ENCODE measurements at places on chromosomes 6 and 20. TPM values are rescaled to one million over a fixed set of nuclear protein-coding genes. Genes with fewer than 3 reads are reported as not detected.

Gene GLP1R
- not detected for total RNA-seq

Gene ERVFRD-1
- not detected for total RNA-seq

Gene PRRT1
- 1.3 TPM for total RNA-seq

Gene TRERF1
- total RNA-seq: 5.5 TPM

Gene SAMD3
- total RNA-seq: not detected

Gene ELOVL4
- 4.1 TPM for total RNA-seq

- no peak overlapping the region for H3K27ac ChIP-seq
- H3K4me1 ChIP-seq: no peaks in the 10 kb centered on the region
- no peak for DNase-seq
- H3K4me3 ChIP-seq: no peak overlapping the region
Observed at GRCh38 chr6:154473324-154473723, 37.2 kb downstream of the CNKSR3 start.

GRCh38 chr20:55329108-55329507 is 676.2 kb downstream of the CBLN4 start:
- no peak overlapping the region for H3K4me3 ChIP-seq
- no peak for DNase-seq
- H3K36me3 ChIP-seq: no peaks in the 10 kb centered on the region
- no peaks in the 10 kb centered on the region for H3K4me1 ChIP-seq
- H3K27ac ChIP-seq: no peak overlapping the region

GRCh38 chr6:43669050-43669921 is 18.3 kb downstream of the MRPS18A start:
- H3K4me1 ChIP-seq: peaks cover 5% of the 10 kb centered on the region
- H3K27ac ChIP-seq: no peak overlapping the region
- DNase-seq: no peak
- H3K4me3 ChIP-seq: no peak overlapping the region

- H3K4me3 ChIP-seq: no peak overlapping the region
- peaks cover 40% of the 10 kb centered on the region for H3K27me3 ChIP-seq
- H3K36me3 ChIP-seq: no peaks in the 10 kb centered on the region
- no peak overlapping the region for H3K27ac ChIP-seq
Observed at GRCh38 chr6:136918706-136919105, 3.4 kb upstream of the SLC35D3 start.

- H3K27me3 ChIP-seq: peaks cover 2% of the 10 kb centered on the region
- no peak for DNase-seq
- no peaks in the 10 kb centered on the region for H3K36me3 ChIP-seq
- H3K27ac ChIP-seq: no peak overlapping the region
- no peak overlapping the region for H3K4me3 ChIP-seq
Observed at GRCh38 chr6:43294536-43294935, 3.5 kb upstream of the SLC22A7 start.

DNA sequence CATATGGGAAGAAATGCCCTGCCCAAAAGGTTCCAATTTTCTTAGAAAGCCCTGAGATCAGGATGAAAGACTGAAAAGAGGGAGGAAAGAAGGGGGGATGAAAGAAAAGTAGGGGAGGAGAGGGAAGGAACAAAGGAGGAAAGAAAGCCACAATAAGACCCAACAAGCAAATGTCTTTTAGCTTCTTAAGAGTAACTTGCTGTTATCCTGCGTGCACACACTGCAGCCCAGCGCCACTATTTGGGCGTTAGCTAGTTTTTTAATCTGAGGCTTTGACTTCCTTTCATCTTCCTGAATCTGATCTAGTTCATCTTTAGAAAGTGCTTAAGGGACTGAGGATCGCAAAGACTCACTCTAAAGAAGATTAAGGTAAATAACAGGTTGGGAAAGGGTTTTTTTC is 77.4 kb upstream of the HDDC2 start:
- no peaks in the 10 kb centered on the region for H3K4me1 ChIP-seq
- H3K4me3 ChIP-seq: no peak overlapping the region
- peaks cover 30% of the 10 kb centered on the region for H3K27me3 ChIP-seq
- no peak overlapping the region for H3K27ac ChIP-seq
- DNase-seq: no peak

DNA sequence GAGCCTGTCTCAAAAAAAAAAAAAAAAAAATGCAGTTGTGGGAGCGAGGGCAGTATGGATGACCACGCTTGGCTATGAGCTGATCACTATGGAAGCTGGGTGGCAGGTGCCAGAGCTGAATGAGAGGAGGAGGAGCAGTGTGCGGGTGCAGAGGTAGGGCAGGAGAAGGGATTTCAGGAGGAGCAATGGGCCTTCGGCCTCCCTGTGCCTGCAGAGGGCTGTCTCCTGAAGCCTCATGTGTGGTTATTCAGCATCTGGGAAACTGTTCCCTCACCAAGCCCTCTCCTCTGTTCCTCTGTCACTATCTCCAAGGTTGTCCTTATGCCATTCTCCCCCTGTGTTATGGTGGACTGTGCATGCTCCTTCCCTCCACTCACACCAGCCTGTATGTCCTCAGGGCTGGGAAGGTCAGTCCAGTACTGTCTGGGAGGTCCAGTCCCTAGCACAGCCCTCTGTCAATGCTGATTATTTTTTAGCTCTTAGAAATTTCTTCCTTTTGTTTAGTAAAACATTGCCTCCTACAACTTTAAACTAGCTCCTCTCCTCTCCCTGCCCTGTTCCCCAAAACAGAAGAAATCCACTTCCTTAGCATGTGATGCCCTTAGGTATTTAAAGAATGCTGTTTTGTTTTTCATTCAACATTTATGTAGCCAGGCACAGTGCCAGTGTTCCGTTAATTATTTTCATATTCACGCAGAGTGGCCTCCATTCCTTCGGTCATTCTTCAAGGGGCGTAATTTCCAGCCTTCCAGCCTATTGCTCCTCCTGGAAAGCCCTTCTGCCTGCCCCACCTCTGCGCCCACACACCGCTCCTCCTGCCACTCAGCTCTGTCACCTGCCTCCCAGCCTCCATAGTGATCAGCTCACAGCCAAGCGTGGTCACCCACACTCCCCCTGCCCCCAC is 48.9 kb downstream of the CNBD2 start:
- H3K27ac ChIP-seq: peak overlapping the region; percentile 44
- no peaks in the 10 kb centered on the region for H3K27me3 ChIP-seq
- H3K4me1 ChIP-seq: peaks cover 14% of the 10 kb centered on the region
- H3K4me3 ChIP-seq: no peak overlapping the region

DNA sequence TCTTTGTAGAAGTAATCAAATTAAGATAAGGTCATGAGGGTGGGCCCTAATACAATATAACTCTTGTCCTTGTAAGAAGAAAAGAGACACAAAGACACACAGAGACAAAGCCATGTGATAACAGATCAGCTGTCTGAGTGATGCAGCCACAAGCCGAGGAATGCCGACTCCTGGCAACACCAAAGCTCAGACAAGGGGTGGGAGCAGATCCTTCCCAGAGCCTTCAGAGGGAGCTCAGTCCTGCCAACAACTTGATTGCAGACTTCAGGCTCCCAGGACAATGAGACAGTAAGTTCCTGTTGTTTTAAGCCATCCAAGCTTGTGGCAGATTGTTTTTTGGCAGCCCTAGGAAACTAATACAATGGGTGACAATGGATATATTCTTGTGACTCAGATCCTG is 325.0 kb upstream of the AGPAT4 start:
- H3K27ac ChIP-seq: no peak overlapping the region
- no peak for DNase-seq
- H3K36me3 ChIP-seq: no peaks in the 10 kb centered on the region
- no peak overlapping the region for H3K4me3 ChIP-seq
- H3K27me3 ChIP-seq: no peaks in the 10 kb centered on the region

- H3K27me3 ChIP-seq: no peaks in the 10 kb centered on the region
- no peak overlapping the region for H3K27ac ChIP-seq
- H3K36me3 ChIP-seq: no peaks in the 10 kb centered on the region
- no peak for DNase-seq
- no peaks in the 10 kb centered on the region for H3K4me1 ChIP-seq
- H3K4me3 ChIP-seq: no peak overlapping the region
Observed at GRCh38 chr6:45854149-45854742, 161.4 kb downstream of the CLIC5 start.

- H3K4me1 ChIP-seq: peaks cover 4% of the 10 kb centered on the region
- no peak overlapping the region for H3K4me3 ChIP-seq
- no peaks in the 10 kb centered on the region for H3K36me3 ChIP-seq
- no peak for DNase-seq
- H3K27me3 ChIP-seq: no peaks in the 10 kb centered on the region
Observed at GRCh38 chr6:21965016-21965415, 331.8 kb downstream of the PRL start.

DNA sequence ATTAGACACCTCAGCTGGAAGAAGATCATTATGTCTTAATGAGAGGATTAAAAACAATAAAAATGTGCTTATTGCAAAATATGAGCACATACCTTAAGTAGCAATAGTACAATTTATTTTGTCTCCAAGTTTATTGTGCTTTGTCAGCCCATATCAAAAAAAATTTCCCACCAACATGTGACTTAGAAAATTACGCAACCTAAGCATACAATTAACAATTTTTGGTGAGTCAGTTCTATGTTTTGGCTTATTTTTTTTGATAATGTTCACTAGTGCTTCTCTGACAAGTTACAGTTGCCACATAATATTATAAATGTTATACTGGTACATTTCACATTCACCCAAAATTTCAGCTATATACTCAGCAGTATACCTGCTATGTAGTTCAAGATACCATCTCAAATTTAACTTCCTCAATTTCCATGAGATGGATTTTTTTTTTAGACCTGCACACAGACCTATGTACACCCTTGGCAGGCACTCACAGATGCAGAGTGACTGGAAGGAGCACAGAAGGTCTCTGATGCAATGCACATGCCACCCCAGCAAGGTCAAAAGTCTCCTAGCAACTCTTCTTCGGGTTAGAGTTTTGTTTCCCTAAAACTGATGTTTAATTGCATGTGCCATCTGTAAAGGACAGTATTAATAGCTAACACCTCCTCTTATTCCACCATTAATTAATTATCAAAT is 112.4 kb downstream of the PRKN start:
- H3K4me1 ChIP-seq: no peaks in the 10 kb centered on the region
- no peak overlapping the region for H3K4me3 ChIP-seq
- H3K27ac ChIP-seq: no peak overlapping the region
- DNase-seq: no peak
- H3K36me3 ChIP-seq: no peaks in the 10 kb centered on the region

GRCh38 chr20:46552460-46553420 is 2.3 kb upstream of the OCSTAMP start:
- H3K27ac ChIP-seq: no peak overlapping the region
- H3K4me1 ChIP-seq: peaks cover 4% of the 10 kb centered on the region
- DNase-seq: no peak
- no peaks in the 10 kb centered on the region for H3K27me3 ChIP-seq
- H3K36me3 ChIP-seq: no peaks in the 10 kb centered on the region
- no peak overlapping the region for H3K4me3 ChIP-seq

- DNase-seq: no peak
- H3K27me3 ChIP-seq: no peaks in the 10 kb centered on the region
- no peaks in the 10 kb centered on the region for H3K4me1 ChIP-seq
- no peaks in the 10 kb centered on the region for H3K36me3 ChIP-seq
Observed at GRCh38 chr20:52410182-52410647, 218.6 kb upstream of the ZFP64 start.

DNA sequence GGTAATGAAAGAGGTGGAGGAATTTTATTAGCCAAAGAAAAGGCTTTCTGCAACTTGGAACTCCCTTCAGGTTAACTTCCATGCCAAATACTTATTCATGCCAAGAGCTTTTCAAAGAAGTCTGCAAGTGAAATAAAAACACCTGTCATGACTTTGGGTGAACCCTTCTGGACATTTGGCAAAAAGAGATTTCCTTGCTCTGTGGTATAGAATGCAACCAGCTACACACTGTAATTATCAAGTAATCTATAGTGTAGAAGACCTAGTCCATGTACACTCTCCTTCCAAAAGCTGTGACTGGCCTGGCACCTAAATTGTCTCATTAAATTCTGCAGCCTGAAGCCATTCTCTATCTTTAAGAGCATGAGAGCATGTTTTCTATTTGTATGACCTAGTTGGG is 232.3 kb downstream of the COL12A1 start:
- peaks cover 24% of the 10 kb centered on the region for H3K4me1 ChIP-seq
- H3K27ac ChIP-seq: no peak overlapping the region
- DNase-seq: no peak
- no peaks in the 10 kb centered on the region for H3K27me3 ChIP-seq

DNA sequence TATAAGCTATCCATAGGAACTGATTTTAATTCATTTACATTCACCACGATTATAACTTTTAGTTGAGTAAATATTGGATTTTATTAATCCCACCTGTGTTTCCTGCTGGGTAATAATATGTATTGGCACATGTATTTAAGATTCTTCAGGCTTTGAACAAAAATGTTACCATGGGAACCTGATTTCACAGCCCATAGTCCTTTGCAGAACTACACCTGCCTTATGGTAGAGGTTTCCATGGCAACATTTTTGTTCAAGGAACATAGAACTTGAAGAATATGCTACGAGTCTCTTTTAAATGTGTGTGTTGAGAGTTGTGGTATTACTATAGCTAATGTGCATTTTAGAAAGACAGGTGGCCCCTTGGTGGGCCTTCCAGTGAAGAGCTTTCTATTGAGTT is 317.4 kb downstream of the SAMD5 start:
- H3K36me3 ChIP-seq: no peaks in the 10 kb centered on the region
- H3K4me3 ChIP-seq: no peak overlapping the region
- DNase-seq: no peak
- H3K27me3 ChIP-seq: no peaks in the 10 kb centered on the region
- no peaks in the 10 kb centered on the region for H3K4me1 ChIP-seq
- H3K27ac ChIP-seq: no peak overlapping the region

DNA sequence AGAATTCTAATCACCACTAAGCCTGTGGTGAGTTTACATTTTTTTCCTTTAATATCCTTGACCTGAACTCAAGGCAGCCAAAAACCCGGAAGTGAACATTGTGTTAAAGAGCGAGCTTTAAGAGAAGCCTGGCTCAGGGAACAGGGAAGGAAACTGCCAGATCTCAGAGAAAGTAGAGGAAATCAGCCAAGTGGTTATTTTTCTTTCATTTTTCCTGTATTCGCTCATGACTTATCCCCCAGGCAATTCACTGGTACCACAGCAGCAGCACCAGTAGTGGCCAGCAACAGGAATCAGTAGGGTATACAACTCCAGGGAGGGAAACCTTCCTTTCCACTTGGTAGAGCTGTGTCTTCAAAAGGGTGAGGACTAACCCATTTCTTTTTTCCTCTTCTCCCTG is 89.6 kb upstream of the HMGCLL1 start:
- no peaks in the 10 kb centered on the region for H3K36me3 ChIP-seq
- no peaks in the 10 kb centered on the region for H3K27me3 ChIP-seq

- H3K27me3 ChIP-seq: no peaks in the 10 kb centered on the region
- no peaks in the 10 kb centered on the region for H3K4me1 ChIP-seq
- H3K27ac ChIP-seq: no peak overlapping the region
- DNase-seq: no peak
- H3K4me3 ChIP-seq: no peak overlapping the region
Observed at GRCh38 chr20:3987296-3987695, 28.1 kb downstream of the RNF24 start.

DNA sequence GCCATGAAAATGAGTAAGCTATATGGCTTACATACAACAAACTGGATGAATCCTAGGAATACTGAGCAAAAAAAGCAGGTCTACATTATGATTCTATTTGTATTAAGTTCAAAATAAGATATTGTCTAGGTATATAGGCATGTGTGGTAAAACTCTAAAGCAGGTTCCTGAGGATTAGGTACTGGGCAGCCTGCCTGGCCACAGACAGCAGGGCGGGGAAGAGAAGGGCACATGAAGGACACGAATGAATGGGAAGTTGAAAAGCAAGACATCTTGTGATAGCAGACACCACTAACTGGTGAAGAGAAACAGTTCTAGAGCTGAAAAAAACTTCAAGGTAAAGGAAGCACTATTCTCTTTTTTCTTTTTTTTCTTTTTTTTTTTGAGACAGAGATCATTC is 72.6 kb upstream of the SLC4A11 start:
- no peak overlapping the region for H3K27ac ChIP-seq
- H3K4me3 ChIP-seq: no peak overlapping the region
- no peaks in the 10 kb centered on the region for H3K27me3 ChIP-seq
- H3K4me1 ChIP-seq: peaks cover 13% of the 10 kb centered on the region

All from endothelial cell of umbilical vein (primary cell).